ENCODE measurements at places on chromosomes 5 and 9.

GRCh38 chr5:93421468-93421867, 159.6 kb downstream of the NR2F1-AS1 start:
- DNase-seq = no peak

DNA sequence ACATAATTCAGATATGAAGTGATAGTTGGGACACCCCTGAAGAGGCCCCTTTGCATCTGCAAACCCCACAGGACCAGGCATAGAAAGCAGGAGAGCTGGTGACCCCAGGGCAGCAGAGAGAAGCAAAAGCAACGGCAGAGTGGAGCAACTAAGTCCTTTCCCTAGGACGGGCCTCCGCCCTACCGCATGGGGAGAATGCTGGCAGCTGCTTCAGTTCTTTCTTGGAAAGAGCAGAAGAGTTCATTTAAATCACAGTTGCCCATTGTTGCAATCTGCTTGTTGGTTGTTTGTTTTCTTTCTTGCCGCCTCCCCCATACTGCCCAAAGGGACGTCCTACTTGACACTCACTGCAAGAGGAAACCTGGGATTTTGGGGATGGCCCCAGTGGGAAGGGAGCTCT, 126.2 kb downstream of the ADAMTS16 start:
- DNase-seq = no peak

- no peak for DNase-seq
These were observed 87.7 kb downstream of the FSTL4 start for GRCh38 chr5:133524666-133525065.

DNA sequence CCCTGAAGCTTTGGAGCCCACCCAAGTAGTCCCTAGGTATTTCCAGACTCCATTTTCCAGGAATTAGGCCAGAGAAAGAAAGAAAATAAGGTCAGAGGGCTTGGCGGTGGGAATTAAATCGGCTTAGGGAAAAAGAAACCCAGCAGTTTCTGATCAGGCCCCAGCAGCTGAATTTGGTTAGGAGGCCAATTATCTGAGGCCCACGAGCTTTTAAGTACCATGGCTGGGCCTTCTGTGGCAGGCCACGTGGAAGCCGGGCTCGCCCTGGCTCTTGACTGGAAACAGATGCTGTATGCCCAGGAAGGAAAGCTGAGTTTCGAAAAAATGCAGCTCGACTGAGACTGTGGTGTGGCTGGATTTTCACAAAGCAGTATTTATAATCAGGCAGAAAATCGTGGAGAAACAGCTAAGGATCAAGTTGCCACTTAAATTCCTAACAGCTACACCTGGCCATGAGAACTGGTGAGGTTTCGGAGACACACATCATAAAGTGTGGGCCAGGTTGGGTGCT, 75.1 kb upstream of the PANK3 start:
- no peak for DNase-seq

- no peak for DNase-seq
These were observed 53.0 kb upstream of the RETREG1 start for GRCh38 chr5:16669776-16670175.

- no peak for DNase-seq
These were observed 1016.3 kb upstream of the CTNND2 start for GRCh38 chr5:12920527-12920926.

DNA sequence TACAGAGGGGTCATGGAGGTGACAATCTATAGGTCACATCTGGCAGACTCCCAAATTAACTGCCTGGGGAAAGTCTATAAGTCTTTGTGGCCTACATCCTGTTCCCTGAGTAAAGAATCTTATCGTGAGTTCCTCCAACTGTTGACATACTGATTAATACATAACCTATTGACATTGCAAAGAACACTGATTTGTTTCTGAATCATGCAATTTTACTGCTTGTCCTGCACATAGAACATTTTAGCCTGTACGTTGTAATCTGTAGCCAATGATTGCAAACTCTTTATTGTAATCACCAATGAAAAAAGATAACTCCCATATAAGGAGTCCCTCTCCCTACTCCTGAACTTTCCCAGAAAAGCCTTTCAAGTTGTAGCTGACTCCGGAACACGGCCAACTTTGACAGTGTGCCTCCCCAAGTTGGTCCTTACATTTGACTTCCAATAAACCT, 18.8 kb upstream of the OR2K2 start:
- no peak for DNase-seq

- no peak for DNase-seq
These were observed 234.4 kb downstream of the ARHGAP26 start for GRCh38 chr5:143004361-143005145.

- no peak for DNase-seq
These were observed 33.9 kb upstream of the SEMA4D start for GRCh38 chr9:89531766-89532165.

DNA sequence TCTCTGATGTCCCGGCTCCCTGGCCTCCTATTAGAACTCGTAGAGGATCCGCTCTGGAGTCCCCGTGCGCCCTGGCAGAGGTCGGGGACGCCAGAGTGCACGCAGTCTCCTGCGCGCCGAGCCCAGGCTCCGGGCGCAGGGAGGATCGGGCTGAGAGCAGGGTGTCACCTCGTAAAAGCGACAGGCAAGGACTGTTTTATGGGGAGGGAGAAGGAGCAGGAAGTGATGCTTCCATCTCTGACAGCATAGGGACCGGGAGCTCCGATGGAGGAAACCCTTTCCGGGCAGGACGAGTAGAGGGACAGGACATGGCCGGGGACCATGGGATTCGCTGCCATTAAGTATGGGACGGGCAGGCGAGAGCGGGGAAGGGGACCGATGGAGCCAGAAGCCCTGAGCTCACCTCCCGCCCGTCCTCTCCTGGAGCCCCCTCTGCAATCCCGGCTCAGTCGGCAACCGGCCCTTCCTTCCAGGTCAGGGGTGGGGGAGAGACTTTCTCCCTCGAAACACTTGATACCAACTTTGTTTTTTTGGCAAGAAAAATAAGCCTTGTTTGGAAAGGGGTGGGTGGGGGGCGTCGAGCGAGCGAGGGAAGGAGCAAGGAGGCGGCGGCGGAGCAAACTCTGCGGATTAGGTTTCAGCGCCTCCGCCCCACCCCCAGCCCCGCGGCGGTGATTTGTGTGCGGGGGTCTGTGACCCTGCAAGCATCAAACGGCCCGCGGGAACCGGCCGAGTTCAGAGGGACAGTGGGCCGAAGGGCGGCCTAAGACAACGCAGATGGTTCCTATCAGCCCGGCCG, 12.6 kb downstream of the LMX1B start:
- no peak for DNase-seq

DNA sequence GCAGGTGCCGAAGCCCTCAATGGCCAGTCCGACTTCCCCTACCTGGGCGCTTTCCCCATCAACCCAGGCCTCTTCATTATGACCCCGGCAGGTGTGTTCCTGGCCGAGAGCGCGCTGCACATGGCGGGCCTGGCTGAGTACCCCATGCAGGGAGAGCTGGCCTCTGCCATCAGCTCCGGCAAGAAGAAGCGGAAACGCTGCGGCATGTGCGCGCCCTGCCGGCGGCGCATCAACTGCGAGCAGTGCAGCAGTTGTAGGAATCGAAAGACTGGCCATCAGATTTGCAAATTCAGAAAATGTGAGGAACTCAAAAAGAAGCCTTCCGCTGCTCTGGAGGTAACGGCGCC, 32.9 kb downstream of the CXXC5 start:
- DNase-seq = no peak

- DNase-seq = no peak
These were observed 229.5 kb upstream of the TYRP1 start for GRCh38 chr9:12463641-12464040.

- no peak for DNase-seq
These were observed 436.6 kb downstream of the DTWD2 start for GRCh38 chr5:118551716-118552115.

- DNase-seq = no peak
These were observed 17.4 kb upstream of the ARSI start for GRCh38 chr5:150320044-150320613.

- DNase-seq = no peak
These were observed 211.1 kb downstream of the DMRTA1 start for GRCh38 chr9:22657713-22658112.

GRCh38 chr5:142145106-142145900, 36.7 kb downstream of the NDFIP1 start:
- DNase-seq = peak; percentile 68

GRCh38 chr9:119009249-119009648, 360.0 kb downstream of the BRINP1 start:
- DNase-seq = no peak

GRCh38 chr9:78694974-78695373, 398.0 kb downstream of the PSAT1 start:
- no peak for DNase-seq

GRCh38 chr9:2362150-2362549, 259.4 kb upstream of the VLDLR start:
- DNase-seq = no peak

DNA sequence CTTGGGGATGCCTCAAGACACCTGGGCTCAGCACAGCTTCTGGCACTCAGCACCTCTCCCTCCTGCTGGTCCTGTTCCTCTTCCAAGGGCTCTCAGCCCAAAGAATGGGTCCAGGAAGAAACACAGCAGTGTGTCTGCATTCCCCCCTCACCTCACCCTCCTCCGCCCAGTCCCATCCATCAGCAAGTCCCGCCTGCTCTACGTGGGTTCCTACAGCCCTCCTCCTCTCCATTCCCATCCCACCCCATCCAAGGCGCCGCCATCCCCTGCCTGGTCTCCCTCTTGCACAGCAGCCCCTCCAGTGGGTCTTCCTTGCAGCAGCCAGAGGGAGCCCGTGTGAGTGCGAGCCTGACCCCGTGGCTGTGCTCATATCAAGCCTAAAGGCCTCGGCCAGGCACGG, 52.3 kb upstream of the RPL26L1 start:
- no peak for DNase-seq

DNA sequence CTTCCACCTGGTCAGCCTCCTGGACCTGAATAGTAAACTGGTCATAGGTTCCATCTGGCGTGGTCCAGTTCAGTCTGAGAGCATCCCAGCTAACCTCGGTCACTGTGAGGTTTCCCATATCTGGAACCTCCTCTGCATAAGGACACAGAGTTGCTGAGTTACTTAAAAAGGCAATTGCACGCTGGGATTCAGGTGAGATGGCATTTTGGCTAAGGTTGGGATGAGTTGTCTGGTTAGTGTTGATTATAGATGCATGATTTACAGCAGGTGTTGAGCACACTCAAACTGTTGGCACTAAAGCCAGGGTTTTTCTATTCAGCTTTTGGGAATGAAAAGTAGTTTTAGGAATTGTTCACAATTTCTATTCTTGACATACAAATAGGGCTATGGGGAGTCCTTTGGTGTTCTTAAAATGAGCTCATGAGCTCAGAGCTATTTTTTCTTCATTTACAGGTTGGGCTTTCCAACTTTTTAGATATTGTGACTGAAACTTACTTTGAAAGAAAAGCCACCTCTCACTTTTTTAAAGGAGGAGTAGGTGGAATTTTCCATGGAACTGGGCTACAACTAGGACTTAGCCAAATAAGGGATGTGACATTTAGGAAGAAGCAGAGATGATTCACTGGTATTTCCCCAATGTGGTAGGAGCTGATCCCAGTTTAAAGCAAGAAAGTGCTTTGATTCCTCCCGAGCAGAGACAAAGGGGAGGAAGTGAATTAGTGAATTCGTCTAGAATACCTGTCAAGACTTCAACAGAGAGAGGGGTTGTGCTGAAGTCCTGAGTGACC, 54.7 kb downstream of the TNC start:
- no peak for DNase-seq

- no peak for DNase-seq
These were observed 379.4 kb upstream of the RORB start for GRCh38 chr9:74117731-74118130.

DNA sequence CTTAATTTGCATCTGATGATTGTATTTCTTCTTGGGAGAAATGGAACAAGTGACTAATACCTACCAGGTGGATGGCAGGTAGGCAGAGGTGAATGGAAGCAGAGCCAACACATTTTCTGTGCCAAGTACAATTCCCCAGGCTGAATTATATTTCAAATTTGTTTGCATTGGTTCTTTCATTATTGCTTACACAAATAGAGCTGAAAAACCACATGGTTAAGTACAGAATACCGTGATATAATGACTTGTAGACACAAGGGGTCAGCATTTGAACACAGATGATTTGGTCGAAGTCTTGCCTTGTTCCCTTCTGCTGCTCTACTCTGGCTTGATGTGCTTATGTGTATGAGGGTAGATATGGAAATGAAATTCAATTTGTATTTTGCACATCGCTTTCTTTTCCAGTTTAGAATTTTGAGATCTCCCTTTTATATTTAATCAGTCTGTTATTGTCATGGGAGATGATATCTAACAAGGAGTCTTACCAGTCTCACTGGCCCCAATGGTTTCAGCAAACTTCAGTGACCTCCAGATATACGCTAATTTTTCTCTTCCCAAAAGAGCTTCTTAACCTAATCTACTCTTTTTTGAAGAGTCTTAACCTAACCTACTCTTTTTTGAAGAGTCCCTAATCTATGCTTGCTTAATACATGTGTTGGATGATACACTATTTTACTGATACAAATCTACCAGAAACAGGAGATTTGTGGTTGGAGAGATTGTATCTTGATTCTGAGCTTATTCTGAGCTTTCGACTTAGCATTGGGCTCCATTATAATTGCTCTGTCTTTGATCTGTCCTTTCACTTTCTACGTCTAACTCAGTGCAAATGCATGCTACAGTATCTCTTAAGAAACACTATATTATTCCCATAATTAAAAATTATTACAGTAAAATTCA, 88.1 kb downstream of the PCSK1 start:
- peak; percentile 17 for DNase-seq

DNA sequence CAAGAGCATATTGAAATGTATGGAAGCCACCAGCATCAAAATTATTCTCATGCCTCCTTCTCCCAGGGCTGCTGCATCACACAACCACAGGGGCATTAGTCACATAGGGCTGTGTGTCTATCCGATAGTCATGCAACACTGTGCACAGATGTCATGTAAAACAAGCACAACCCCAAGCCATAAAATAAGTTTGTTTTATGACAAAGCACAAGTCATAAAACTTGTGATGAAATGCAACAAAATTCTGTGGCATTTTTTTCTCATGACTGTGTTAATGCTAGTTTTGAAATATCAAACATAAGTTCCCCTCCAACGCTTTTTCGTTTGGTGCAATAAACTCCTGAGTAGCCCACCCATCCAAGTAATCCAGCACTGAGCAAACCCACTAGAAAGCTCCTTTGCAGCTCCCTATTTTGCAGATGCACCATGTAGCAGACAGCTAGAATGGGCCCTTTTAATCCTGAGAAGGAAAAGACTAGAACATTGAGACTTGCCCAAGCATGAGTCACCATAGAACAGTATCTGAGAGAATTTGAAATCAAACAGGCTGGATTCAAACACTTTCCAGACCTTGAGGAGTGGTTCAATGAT, 93.3 kb upstream of the ZNF366 start:
- no peak for DNase-seq

GRCh38 chr5:78727786-78728761, 79.5 kb upstream of the LHFPL2 start:
- DNase-seq = peak; percentile 53

DNA sequence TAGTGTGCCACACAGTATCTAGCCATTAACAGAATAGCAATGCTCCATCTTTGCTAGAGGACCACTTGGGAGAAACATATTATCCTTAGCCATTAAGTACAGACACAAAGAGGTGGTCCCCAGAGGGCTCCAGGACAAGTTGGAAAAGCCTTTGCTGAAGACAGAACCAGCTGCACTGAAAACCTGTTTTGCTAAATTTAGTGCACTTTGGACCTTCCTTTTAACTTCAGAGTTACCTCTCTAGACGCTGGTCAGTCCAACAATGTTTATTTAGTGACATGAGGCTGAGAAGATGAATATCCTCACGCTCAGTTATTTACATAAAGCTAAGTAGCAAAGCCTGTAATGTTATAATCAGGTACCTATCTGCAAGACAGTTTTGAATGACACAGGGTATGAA, 265.0 kb upstream of the ZNF608 start:
- no peak for DNase-seq

- DNase-seq = peak; percentile 51
These were observed 90.2 kb downstream of the HACD4 start for GRCh38 chr9:20941174-20941690.

GRCh38 chr5:158747816-158748432, 351.8 kb downstream of the EBF1 start:
- DNase-seq = no peak

Data from CD4-positive, alpha-beta T cell treated with Interleukin-1 beta for 1 hour (primary cell).